ENCODE measurements at places on chromosomes 4 and X.

GRCh38 chr4:68906780-68907137 lies 44.8 kb downstream of the UGT2A3 start:
- no peak for DNase-seq

GRCh38 chr4:76559236-76560071 lies 124.4 kb downstream of the SHROOM3 start:
- DNase-seq = no peak

DNA sequence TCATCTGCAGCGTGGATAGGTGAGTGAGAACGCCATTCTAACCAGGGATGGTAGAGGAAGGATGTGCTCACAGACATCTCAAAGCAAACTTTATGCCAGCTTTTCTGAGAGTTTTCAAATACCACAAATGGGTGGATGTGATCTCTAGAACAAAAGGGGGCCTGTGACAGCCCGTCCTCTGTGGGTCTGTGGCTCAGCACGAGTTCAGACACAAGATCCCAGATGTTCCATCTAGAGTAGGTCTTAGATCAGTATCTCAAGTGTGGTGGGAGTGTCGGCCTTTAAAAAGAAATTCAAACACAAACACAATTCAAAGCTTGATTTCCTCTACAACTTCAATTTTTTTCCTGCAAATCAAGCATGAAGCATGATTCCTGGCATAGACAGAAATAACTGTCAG lies 22.8 kb downstream of the QDPR start:
- no peak for DNase-seq

DNA sequence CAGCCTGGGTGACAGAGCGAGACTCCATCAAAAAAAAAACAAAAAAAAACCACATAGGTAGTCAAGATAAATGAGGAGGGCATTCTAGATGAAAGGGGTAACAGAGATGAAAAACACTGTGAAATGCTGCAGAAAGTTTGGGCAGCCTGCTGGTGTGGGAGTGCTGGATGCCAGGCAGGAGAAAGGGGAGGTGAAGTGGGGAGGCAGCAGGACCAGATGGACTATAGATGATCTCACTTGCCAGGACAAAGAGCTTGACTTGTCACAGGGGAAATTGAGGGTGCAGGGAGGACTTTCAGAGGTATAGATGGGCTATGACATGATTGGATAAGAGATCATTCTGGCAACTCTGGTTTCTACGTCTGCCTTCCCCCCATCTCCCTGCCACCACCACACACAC lies 519.7 kb upstream of the ZFP42 start:
- no peak for DNase-seq

- no peak for DNase-seq
These were observed 16.0 kb downstream of the ZNF185 start for GRCh38 chrX:152913910-152914309.

GRCh38 chr4:128307123-128307571 lies 19.5 kb upstream of the PGRMC2 start:
- no peak for DNase-seq

- no peak for DNase-seq
These were observed 10.7 kb upstream of the WDR17 start for GRCh38 chr4:176054942-176055341.

DNA sequence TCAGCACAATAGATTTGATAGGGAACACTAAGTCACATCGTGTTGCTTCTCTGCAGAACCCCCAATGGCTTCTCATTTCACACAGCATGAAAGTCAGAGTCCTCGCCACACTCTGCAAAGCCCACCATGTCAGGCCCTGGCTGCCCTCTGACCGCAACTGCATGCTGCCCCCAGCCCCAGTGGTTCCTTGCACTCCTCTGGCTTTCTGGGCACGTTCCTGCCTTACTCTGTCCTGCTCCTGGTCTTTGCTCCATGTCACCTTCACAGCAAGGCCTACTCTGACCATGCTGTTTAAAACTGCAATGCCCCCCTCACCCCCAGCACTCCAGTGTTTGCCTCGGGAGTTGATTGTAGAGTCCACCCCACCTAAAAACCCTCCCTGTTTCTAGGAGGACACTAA lies 78.1 kb downstream of the EVC start:
- no peak for DNase-seq

GRCh38 chr4:165152527-165152926 lies 39.9 kb upstream of the TMEM192 start:
- no peak for DNase-seq

DNA sequence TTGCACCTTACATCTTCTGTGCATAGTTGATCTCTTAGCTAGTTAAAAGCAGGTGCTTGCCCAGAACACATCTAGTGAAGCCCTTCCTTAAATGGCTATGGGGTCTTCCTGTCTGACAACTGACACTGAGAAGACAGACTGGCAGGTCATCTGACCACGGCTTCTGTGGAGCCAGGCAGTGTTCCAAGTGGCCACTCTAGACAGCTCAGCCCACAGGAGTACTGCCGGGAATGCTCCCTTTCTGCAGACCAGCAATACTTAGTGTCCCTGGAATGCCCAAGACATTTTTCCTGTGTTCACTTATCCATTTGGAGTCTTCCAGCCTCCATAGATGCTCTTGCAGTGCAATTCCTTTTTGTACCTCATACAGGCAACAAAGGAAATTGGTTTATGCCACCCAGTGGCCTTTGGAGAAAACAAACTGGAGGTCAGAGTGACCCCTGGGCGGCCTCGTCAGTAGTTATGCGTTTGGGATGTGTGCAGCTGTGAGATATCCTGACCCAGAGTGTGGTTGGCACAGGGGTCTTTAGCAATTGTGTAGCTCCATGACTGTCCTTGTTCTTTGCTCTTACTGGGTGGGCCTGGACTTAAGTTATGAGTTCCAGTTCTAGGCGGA lies 335.5 kb downstream of the ARHGAP10 start:
- DNase-seq = no peak

- DNase-seq = no peak
These were observed 100.6 kb upstream of the F9 start for GRCh38 chrX:139429913-139430312.

DNA sequence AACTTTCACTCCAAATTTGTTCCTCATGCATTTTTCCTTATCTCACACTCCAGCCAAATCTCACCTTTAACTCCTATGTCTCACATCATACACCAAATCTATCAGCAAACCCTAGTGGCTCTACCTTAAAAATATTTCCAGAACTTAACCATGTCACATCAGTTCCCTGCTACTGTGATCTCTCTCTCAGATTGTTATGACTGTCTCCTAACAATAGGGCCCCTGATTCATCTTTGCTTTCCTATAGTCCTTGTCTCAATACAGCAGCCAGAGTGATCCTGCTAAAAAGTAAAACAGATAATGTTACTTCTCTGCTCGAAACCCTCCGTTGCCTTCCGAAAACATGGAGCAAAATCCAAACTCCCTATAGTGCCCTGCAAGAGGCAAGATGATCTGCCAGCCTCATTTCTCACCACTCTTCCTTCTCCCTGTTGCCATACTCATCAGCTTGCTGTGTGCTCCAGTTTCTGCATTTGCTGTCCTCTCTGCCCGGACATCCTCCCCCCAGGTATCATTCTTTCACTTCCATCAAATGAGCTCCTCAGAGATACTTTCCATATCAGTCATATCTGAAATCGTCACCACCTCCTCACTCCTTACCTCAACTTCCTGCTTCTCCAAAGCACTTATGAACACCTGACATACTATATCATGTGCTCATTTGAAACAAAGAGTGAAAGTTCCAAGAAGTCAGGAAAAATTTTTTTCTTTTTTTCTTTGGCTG lies 293.4 kb upstream of the NR3C2 start:
- no peak for DNase-seq

- no peak for DNase-seq
These were observed 105.6 kb downstream of the NEUROG2 start for GRCh38 chr4:112410364-112410763.

- DNase-seq = no peak
These were observed 252.8 kb downstream of the NAP1L3 start for GRCh38 chrX:93420525-93421082.

GRCh38 chr4:7786040-7786439 lies 153.6 kb downstream of the AFAP1 start:
- no peak for DNase-seq

DNA sequence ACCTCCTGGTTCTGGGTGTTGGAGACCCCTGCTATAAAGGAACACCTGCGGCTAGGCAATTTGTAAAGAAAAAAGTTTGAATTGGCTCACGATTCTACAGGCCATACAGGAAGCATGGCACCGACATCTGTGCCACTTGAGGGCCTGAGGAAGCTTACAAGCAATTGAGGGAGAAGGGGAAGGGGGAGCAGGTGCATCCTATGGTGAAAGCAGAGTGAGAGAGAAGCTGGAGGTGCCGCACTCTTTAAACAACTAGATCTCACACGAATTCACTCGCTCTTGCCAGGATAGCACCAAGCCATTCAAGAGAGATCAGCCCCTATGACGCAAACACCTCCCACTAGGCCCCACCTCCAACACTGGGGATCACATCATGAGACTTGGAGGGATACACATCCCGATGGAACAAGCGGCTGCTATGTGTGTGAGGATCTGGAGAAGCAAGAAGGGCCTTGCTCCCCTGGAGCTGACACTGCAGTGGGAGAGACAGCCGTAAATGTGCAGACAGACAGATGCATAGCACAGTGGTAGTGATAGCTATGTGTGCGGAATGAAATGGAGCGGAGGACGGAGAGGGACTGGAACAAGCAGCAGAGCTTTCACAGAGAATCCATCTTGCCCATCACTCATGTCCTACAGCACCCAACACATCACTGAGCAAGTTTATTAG lies 60.7 kb upstream of the HELT start:
- no peak for DNase-seq

- DNase-seq = peak; percentile 73
These were observed 134.7 kb downstream of the PALLD start for GRCh38 chr4:168631241-168632162.

DNA sequence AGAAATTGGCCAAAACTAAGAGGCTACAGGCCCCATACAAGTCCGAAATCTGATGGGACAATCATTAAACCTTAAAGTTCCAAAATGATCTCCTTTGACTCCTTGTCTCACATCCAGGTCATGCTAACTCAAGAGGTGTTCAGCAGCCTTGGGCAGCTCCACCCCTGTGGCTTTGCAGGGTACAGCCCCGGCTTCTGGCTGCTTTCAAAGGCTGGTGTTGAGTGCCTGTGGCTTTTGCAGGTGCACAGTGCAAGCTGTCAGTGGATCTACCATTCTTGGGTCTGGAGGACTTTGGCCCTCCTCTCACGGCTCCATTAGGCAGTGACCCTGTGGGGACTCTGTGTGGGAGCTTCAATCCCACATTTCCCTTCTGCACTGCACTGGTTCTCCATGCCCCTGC lies 329.1 kb upstream of the MAD2L1 start:
- DNase-seq = no peak

- DNase-seq = no peak
These were observed 4.8 kb downstream of the C4orf54 start for GRCh38 chr4:99652596-99653436.

DNA sequence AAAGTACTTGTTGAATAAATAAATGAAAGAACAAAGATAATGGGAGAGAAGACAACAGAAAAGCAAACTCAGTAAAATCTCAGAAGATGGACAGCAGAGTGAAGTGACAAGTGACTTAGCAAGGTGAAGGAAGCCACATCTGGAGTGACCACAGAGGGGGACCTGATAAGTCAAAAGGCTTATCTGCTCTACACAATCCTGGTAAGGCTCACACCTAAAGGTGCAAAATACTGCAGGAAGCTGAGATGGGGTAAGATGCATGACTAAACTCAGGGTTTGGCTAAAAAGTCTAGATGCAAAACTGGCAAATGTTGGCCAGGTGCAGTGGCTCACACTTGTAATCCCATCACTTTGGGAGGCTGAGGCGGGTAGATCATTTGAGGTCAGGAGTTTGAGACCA lies 22.2 kb downstream of the TRMT2B start:
- no peak for DNase-seq

DNA sequence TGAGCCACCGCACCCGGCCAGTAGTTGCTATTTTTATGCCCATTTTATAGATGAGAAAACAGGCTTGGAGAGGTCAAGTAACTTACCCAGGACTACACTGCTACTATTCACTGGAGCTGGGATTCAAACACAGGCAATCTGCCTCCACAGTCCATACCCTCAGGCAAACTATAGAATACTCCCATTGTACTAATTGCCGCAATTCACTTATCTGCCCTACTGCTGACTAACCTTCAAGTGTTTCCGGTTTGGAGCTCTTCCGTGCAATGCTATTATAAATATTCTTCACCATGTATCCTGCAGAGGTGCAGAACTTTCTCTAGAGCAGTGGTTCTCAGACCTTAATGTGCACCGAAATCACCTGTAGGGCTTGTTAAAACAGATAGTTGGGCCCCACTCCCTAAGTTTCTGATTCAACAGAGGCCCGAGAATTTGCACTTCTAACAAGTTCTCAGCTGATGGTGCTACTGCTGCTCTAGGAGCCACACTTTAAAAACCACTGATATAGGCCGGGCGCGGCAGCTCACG lies 1.9 kb upstream of the G3BP2 start:
- no peak for DNase-seq

- no peak for DNase-seq
These were observed 87.1 kb downstream of the HDX start for GRCh38 chrX:84415140-84415539.

GRCh38 chr4:184854673-184855072 lies 28.9 kb upstream of the ACSL1 start:
- DNase-seq = no peak

GRCh38 chr4:147709999-147710398 lies 21.9 kb upstream of the ARHGAP10 start:
- peak; percentile 94 for DNase-seq

GRCh38 chrX:132227383-132228112 lies 8.3 kb upstream of the RAP2C start:
- DNase-seq = no peak

DNA sequence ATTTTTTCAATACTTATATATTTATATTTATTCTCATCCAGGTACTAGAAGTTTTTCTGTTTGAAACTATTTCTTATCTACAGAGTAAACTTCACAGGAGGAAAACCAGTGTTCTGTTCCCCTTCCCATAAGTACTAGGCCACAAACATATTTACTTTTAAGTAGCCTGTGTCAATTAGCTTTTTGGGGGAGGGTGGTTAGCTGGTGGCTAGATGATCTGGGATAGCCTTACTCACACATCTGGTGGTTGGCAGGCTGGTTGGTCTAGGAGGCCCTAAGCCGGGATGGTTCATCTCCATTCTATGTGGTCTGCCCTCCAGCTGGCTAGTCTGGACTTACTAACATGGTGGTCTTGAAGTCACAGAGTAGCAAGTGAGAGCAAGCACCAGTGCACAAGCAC lies 6.2 kb downstream of the JADE3 start:
- no peak for DNase-seq

- DNase-seq = no peak
These were observed 1.4 kb downstream of the DCHS2 start for GRCh38 chr4:154490234-154490582.

DNA sequence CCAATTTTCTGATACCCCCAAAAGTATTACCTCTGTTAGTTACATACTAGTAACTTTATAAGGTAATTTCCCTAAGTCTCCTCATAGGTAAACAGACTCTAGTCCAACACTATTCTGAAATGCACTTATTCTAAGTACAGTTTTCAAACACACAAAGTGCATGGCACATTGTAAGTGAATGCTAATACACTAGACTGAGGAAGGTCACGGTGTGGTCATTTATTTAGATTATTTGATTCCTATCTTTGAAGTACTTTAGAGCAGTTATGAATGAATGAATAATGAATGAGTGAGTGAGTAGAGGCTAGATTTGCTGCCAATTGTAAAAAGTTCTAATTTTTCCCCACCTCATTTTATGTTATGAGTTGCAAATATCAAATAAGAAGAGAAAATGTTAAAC lies 132.8 kb upstream of the UGT8 start:
- no peak for DNase-seq
